CD8-positive, alpha-beta memory T cell (primary cell): ENCODE measurements at places on chromosomes 6 and 20.

DNA sequence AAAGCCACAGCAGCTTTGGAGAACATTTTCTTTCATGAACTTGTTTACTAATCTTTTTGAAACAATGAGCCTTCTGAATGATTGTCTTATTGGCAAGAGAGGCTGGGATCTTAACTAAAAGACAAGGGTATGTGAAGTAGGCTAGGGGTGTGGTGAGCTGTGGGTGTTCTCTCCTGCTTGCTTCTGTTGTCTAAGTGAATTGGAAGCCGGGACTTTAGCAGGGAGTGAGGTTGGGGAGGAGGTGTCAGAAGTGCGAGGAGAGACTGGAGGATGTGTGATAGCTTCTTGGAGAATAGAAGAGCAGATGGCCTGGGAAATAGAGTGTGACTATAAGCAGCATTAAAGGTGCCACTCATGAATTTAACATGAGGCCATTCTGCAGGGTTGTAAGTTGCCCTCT lies 562.8 kb downstream of the UTRN start:
- DNase-seq = no peak

DNA sequence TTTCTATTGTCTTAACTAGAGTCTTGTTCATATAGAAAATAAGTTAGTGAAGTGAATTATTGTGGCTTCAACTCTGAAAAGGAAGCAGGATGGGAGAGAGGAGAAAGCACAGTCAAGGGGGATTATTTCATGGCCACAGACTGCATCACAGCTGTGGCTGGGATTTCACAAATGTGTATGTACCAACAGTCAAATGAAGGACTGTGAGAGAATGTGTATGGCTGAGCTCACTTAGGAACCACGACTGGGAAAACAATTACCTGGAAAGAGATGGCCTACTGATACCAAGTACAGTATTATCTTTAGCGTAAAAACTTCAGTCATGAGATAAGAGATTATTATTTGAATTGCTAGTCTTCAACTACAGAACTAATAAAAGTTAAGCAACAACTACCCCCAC lies 54.9 kb downstream of the SESN1 start:
- DNase-seq = no peak

GRCh38 chr6:79261666-79262065 lies 27.2 kb upstream of the HMGN3 start:
- DNase-seq = no peak

GRCh38 chr6:152313542-152314482 lies 323.4 kb downstream of the SYNE1 start:
- no peak for DNase-seq

GRCh38 chr20:51303731-51304670 lies 238.5 kb downstream of the NFATC2 start:
- DNase-seq = no peak

- DNase-seq = no peak
Measured at GRCh38 chr20:63473555-63474449, 1.3 kb upstream of the KCNQ2 start.

DNA sequence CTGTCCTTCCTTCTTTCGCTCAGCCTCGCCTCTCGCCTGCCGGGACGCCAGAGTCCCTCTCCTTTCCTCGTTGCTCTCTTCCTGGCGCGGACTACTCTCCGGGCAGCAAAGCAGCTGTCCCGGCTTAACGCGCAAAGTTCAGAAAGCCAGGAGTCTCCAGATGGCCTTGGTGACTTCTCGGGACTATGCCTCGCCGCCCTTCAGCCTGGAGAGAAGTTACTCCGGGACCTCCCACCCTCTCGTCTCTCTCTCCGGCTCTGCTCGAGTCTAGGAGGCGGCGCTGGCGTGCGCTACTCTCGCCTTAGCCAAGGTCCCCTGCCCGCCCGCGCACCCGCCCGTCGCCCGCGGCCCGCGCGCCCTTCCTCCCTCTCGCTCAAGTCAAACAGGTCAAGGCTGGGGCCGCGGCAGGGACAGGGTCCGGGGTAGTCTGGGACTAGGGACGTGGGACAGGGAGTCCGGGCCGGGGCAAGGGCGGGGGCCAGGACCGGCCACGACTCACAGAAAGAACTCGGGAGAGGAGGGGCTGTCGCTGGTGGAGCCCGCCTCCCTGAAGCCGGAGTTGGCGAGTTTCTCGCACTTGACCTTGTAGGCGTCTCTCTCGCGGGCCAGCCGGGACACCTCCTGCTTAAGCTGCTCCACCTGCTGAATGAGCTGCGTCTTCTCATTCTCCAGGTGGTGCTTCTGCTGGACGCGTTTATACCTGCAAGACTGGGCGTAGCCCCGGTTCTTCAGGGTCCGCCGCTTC lies 1.5 kb downstream of the MAFB start:
- no peak for DNase-seq

- no peak for DNase-seq
Measured at GRCh38 chr6:118993358-118993757, 58.4 kb upstream of the MCM9 start.

DNA sequence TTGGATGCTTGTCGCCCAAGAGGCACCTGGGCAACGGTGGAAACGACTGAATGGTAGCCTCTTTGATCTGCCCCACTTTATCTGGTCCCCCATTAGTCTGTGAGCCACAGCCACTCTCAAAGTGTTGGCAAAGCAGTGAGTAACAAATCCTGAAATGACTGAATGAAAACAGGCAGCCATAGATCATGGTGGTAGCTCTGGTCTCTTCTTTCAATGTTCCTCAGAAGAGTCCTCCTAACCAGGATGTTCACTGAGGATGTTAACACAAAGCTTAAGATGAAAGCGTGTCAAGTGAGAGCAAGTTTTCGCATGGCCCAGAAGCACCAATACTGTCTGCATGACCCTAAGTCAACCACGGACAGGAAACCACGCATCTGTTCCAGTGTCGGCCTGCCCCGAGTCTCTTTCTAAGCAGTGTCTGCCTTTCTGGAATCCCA lies 107.3 kb downstream of the IRF4 start:
- DNase-seq = no peak

GRCh38 chr6:160051390-160051789 lies 70.2 kb upstream of the SLC22A1 start:
- no peak for DNase-seq

GRCh38 chr20:16459019-16459700 lies 114.1 kb downstream of the KIF16B start:
- DNase-seq = no peak
